Putamen (tissue), 1 donor: ENCODE measurements at places on chromosomes 13 and 19.
A peak's percentile ranks its signal among the peaks of the same experiment; 100 is the strongest.

GRCh38 chr19:19064811-19065745 lies 1.3 kb downstream of the SLC25A42 start:
- DNase-seq, result no peak

- DNase-seq, result no peak
Observed at GRCh38 chr13:110230661-110231347, 76.2 kb downstream of the COL4A1 start.

DNA sequence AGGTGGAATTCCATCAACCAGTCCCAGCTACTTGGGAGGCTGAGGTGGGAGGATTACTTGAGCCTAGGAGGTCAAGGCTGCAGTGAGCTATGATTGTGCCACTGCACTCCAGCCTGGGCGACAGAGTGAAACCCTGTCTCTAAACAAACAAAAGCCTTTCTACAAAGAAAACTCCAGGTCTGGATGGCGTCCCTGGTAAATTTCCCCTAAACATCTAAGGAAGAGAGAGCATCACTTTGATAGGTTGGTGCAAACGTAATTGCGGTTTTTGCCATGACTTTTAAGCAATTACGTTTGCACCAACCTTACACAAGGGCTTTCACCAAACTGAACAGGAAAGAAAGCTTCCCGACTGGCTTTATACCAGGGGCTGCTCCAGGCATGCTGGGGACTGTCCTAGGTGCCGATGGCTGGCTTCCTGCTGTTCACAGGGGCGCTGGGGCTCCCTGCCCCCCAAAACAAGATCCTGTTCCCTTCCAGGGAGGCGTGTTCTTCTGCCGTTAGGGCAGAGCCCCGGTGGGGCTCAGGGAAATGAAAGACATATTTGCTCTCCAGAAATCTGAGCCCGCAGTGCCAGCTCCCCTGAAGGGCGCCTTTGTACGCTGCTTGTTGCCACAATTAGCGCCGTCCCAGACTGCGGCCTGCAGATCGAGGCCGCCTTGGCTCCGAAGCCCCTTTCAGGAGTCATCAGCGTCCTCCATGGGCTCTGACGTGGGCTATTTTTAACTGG lies 38.7 kb upstream of the KLF2 start:
- DNase-seq, result peak; percentile 59

GRCh38 chr19:38905620-38906019 lies 5.9 kb downstream of the NFKBIB start:
- no peak for DNase-seq

DNA sequence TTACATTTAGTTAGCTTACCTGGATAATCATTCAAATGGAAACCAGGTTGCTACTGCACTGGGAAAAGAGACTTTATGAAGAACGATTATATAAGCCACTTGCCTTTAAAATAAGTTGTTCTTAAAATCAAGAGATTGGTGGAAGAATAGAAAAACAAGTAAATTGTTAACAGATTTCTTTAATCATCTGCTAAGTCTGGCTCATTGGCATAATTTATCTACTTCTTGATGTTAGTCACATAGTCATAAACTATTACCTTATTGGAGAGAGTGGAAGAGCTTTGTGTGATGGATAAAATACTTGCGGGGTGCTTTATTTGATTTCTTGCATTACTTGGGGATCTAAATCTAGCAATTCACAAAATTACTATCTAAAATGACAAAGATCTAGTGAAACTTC lies 6.8 kb downstream of the LSM14A start:
- DNase-seq, result no peak

DNA sequence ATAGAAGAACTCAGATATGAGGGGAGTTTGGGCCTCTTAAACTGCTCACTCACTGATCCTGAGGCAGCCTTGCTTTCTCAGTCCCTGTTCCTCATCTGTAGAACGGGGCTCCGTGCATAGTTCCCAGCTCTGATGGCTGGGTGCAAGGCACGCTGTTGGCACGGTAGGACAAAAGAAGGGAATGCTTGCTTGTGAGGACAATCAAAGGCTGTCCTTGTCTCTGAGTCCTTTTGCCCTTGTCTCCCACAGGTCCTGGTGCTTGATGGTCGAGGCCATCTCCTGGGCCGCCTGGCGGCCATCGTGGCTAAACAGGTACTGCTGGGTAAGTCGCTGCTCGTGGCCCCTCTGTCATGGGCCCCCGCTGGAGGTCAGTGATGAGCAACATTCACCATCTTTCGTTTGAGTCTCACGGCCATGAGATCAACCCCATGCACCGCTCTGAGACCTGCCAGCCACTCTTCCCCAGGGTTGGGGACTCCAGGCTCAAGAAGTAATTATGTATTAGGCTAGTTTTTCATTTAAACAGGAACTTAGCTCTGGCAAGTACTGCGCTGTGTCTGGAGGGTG lies 2.3 kb downstream of the RPL13A start:
- DNase-seq, result no peak

DNA sequence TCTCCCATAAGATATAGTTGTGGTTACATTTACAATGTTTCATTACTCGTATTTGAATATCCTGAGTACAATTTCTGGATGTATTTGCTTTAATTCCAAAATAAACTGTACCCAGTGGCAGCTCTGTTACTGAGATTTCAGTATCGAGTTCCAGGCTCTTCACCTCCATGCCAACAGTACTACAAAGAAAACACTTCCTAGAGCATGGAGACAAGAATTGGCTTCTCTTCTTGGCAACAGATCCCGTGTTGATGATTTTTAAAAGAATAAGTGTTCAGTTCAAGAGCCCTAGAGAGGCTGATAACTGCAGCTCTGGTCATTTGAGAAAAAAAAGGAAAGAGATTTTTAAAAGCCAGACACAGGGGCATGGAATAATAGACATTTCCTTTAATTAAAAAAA lies 302.8 kb downstream of the EFNB2 start:
- DNase-seq, result peak; percentile 6

- DNase-seq, result no peak
Observed at GRCh38 chr13:33125821-33126570, 109.8 kb downstream of the KL start.

DNA sequence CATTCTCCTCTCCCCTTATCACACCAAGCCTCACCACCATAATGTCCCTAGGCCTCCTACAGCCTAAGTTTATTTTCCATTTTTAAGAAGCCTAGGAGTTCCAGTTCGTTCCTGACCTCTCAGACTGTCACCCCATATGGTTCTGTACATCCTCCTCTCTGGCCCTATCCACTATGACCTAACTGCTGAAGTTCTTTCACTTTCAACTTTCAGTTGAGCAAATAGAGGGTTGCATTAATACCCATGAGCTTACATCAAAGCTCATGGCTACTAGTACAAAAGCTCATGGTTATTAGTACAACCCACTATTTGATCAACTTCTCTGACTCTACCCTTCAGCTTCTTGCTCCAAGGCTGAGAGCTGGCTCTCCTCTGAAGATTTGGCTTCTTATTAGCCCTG lies 72.9 kb downstream of the FGF14 start:
- DNase-seq, result no peak

- peak; percentile 35 for DNase-seq
Observed at GRCh38 chr19:3698974-3699740, 1.1 kb downstream of the PIP5K1C start.

DNA sequence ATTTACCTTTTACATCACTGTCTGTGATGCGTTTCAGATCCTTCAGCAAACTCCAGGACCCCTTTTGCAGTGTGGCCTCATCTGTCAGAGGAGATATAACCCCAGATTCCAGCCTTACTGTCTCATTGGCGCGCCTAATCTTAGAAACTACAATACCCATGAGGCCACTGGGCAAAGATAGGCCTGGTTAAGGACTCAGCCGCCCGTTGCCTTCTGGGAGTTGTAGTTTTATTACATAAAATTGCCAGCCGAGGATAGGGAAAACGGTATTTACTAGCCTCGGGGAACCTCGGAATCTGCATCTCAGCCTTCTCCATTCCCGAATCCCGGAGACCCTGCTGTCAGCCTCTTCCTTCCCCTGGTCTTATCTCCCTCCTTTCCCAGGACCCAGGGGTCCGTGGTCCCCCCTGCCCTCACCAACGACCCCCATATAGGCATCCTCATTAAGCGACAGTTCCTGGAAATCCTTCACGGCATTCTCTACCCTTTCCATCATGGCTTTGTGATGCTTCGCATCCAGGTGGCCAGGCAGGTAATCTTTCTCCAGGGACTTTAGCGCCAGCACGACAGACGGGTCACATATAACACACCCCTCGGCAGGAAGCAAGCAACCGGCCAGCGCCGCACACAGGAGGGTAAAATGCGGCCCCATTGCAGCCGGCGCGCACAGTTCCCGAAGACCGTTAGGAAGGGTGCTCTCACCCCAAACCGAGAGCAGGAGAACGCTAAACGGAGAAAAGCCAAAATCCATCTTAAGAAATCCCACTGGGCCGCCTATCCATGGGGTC lies 1.3 kb downstream of the IZUMO1 start:
- DNase-seq, result peak; percentile 82

GRCh38 chr13:58655086-58655485 lies 1023.5 kb downstream of the PCDH17 start:
- DNase-seq, result no peak

DNA sequence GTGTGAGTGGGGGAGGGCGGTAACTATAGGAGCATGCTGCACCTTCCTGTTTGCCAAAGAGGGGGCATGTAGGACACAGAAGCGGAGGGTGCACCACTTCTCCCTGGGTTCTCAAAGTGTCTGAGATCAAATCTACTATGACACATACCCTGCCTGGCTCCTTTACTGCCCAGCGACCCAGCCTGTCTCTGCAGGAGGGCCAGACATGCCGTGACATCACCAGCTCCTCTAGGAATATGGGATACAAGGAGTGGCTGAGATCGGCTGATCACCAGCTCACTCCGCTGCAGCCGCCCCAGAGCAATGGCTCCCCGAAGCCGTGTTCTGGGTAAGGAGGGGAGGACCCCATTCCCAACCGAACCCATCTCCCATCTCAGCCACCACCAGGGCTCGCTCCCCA lies 16.4 kb upstream of the IGFL1 start:
- no peak for DNase-seq

- DNase-seq, result no peak
Observed at GRCh38 chr13:100254002-100254401, 165.1 kb downstream of the PCCA start.

GRCh38 chr19:47729799-47730520 lies 15.4 kb upstream of the NOP53 start:
- DNase-seq, result no peak

GRCh38 chr13:104608331-104608730 lies 1542.1 kb upstream of the SLC10A2 start:
- DNase-seq, result no peak

GRCh38 chr13:99347911-99348451 lies 40.8 kb upstream of the GPR183 start:
- no peak for DNase-seq

DNA sequence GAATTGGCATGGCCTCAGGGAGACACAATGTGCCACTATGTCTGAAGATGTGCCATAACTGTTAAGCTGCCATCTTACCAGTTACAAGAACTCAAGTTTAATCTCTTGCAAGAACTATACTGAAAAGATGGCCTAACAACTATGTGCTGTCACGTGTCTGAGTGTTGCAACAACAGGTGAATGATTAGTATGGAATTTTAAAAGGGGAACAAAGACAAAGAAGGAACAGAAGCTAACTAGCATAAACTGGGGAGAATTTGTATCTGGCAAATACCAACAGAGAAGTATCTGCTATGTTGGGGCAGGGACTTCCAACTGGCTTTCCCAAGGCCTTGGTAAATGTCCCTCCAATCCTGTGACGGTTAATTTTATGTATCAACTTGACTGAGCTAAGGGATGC lies 11.5 kb upstream of the ACOD1 start:
- DNase-seq, result no peak

DNA sequence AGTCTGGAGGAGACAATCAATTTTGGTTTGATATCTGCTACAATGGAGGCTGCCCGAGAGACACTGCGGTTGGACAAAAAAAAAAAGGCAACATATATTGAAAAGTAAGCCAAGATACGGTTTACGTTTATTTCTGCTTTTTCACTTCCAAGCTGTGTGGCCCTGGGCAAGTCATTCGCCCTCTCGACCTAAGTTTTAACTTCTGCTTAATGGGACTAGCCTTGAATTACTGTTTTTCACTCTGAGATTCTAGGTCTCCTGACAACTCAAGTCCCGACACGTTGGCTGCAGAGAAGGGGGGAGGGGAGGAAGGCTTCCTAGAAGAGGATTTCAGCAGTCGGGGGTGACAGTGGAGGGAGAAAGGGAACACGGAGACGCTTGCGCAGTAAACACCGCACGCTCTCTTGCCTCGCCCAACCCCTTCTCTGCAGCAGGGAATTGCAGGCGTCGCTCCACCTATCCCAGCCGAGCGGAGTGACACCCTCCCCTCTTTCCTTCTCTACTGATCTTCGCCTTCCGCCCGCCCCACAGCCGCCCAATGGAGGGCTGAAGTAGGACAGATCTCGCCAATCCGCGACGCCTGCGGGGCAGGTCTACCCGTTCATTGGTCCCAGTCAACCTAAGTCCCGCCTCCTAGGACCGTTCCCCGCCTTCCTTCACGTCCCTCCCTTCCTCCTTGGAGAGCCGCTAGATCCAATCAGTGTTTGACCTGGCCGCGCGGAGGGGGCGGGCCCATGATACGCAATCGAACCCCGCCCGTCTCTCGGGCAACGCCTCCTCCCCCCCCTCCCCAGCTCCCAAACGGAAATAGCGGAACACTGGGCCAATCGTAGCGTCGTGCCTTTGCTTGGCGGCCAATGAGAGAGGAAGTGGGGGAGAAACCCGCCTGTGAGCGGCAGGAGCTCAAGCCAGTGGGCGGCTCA lies 533 bp upstream of the AP2A1 start:
- DNase-seq, result peak; percentile 100

GRCh38 chr13:99442273-99442895 lies 58.9 kb upstream of the TM9SF2 start:
- DNase-seq, result peak; percentile 34

DNA sequence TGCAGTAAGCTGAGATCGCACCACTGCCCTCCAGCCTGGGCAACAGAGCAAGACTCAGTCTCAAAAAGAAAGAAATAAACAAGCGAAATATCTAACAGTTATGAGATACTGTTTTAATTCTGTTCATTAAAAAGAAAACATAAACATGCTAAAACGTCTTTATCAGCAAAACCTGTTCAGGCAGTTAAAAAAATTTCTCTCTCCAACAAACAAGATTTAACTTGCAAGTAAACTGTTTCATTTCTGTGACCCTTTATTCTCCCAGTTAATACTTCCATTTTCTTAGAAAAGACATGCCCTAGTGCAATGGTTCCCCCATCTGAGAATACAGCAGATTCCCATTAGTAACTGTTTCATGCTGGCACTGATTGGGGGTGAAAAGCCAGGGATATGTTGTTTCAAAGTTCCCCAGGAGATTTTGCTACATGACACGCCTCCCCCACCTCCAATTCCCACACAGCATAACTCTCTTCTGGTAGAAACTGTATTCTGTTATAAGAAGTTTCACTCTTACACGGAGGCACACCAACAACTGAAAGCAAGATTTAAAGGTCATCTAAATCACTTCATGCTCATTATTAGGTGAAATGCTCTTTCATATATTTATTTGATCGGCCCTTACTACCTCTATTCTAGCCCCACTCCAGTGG lies 24.4 kb downstream of the ELF1 start:
- no peak for DNase-seq

DNA sequence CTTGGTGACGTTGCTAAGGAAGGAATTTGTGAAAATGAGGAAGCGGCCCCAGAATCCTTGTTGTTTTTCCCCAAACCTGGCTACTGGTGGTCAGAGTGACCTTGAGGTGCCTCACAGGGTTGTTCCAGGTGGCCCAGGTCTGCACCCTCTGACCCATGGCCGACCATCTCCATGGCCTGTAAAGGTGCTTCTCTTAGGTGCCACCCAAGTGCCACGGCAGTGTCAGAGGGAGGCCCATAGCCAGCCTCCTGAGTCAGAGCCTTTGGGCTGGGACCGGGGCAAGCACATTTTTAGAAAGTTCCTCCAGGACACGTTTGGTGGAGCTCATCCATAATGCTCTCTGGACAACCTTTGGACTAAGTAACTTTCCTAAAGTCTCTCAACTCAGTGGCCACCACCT lies 83.9 kb upstream of the IRS2 start:
- DNase-seq, result no peak

GRCh38 chr19:51123381-51123800 lies 1.3 kb upstream of the SIGLEC9 start:
- DNase-seq, result no peak
